ENCODE measurements at places on chromosomes 13 and 19.
A peak's percentile ranks its signal among the peaks of the same experiment; 100 is the strongest.

- no peak for DNase-seq
Measured at GRCh38 chr13:95199896-95200295, 101.4 kb downstream of the ABCC4 start.

DNA sequence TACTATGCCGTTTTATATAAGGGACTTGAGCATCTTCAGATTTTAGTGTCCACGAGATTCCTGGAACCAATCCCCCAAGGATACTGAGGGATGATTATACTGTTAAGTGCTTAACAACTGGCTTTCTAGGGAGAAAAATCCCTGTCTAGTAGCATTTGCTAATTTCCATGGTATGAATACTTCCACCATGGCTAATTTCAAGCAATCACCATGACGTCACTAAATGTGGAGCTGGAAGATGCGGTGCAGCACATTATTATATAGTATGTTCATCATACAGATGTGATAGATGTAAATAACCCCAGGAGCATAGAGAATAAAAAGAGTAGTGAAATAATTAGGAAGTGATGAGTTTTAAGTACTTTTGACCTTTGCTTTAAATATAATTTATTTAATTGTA lies 72.7 kb downstream of the SIAH3 start:
- no peak for DNase-seq

GRCh38 chr13:92804926-92805325 lies 421.7 kb upstream of the GPC6 start:
- DNase-seq = no peak

- no peak for DNase-seq
Measured at GRCh38 chr13:36453516-36453915, 21.2 kb downstream of the CCNA1 start.

DNA sequence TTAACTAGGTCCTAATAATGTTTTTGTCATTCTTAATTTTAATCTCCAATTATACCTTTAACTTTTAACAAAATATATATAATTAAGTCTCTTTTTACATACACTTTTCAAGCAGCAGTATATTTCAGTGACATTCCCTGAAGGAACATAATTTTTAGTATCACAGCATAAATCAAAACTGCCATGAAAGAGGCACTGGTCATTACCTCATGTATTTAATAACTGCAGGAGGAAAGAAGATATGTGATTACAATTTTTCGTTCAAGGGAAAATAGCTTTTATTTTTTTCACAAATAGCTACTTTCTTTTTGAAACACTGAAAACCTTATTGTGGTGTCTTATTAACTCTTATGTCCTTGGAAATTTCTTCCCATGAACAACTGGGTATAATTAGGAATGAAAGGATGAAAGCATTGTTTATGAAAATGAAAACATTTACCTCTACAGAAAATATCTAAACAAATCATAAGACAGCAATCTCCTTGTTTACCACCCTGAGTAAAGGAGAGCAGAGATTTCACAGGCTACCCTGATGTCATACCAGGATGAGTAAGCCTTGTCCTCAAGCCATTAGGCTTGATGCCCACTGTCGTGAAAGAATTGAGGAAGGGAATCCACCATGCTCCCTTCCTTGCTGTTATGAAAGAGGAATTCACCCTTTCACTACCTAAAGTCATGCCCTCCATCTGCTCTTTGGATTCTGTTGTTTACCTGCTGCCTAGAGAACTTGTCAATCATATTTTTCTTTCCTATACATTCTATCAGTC lies 877.2 kb upstream of the PCDH20 start:
- DNase-seq = no peak

DNA sequence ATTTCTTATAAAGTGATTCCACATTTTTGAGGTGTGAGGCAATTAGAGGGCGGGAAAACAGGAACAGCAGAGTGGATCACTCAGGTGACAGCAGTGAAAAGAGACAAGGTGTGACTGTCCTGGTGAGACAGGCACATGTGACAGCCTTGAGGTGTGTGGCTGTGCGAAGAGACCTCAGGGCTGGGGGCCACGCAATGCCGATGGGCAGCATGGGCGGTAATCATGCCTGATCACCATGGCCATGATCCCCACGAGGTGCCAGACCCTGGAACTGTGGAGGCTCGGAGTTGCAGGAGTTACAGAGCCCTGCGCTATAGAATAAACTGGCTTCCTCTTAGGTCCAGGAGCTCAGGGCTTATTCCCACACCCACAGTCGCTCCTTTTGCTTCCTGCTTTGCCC lies 2.0 kb downstream of the SPACA6 start:
- no peak for DNase-seq

DNA sequence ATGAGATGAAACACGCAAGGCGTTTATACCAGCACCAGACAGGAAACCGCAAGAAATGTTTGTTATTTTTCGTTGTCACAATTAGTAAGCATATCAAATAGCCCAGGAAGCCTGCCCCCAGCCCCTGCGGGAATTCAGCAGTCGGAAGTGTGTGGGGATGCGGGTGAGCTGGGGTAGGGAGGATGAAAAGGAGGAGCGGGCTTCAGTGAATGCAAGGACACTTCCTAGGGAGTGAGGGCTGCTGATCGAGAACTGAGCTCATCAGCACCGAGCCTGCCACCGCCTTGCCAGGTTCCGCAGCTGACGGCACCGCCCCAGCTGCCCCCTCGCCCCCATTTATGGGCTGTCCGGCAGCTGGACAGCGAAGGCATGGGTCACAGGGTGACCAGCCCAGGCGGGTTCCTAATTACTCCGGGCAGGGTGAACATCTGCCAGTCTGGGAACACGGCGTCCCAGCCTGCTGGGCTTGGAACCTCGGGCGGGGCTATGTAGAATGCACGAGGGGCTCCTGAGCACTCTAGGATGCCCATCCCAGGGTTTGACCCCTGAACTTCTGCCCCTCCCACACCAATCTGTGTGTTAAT lies 1.6 kb upstream of the BEST2 start:
- DNase-seq = no peak

GRCh38 chr19:7852851-7853769 lies 21.1 kb downstream of the PRR36 start:
- peak; percentile 68 for DNase-seq

DNA sequence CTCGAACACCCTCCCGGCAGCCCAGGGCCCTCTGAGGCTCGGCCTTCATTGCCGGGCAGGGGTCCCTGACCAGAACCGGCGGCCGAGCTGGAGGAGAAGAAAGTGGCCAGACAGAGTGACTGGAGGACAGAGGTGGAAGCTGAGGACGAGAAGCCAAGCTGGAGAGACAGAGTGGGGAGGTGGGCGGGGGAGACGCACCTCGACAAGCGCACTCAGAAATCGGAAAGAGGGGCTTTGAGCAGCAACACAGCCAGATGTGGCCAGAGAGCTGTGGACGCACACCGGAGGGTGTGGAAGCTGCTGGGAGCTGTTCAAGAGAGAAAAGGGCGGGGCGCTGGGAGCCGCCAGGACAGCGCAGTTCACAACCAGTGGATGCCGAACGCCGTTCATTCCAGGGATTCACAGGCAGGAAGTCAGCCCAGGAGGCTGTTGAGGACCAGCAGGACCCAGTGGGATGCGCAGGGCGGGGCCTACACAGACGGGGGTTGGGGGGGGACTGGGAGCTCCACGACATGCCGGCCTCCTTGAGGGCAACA lies 28.2 kb upstream of the C13orf46 start:
- no peak for DNase-seq

- DNase-seq = no peak
Measured at GRCh38 chr13:60032851-60033250, 130.9 kb downstream of the DIAPH3 start.

- no peak for DNase-seq
Measured at GRCh38 chr19:17045907-17046502, 19.4 kb upstream of the CPAMD8 start.

DNA sequence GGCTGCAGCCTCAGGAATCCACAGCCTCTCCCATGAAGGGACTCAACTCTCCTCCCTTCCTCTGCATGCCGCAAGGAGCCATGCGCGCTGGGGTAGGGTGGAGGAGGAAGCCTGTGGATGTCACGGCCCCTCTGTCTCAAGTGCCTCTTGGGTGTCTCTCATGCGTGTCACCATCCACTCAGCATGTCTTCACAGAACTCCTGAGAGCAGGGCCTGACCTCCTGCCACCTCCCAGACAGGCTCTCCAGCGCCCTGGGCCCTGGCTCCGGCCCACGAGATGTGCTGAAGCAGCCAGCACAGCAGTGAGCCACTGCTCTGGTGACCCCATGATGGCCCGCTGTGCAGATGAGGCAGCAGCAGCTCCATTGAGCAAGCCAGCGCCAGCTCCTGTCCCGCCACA lies 25.9 kb upstream of the SPACA7 start:
- DNase-seq = no peak

DNA sequence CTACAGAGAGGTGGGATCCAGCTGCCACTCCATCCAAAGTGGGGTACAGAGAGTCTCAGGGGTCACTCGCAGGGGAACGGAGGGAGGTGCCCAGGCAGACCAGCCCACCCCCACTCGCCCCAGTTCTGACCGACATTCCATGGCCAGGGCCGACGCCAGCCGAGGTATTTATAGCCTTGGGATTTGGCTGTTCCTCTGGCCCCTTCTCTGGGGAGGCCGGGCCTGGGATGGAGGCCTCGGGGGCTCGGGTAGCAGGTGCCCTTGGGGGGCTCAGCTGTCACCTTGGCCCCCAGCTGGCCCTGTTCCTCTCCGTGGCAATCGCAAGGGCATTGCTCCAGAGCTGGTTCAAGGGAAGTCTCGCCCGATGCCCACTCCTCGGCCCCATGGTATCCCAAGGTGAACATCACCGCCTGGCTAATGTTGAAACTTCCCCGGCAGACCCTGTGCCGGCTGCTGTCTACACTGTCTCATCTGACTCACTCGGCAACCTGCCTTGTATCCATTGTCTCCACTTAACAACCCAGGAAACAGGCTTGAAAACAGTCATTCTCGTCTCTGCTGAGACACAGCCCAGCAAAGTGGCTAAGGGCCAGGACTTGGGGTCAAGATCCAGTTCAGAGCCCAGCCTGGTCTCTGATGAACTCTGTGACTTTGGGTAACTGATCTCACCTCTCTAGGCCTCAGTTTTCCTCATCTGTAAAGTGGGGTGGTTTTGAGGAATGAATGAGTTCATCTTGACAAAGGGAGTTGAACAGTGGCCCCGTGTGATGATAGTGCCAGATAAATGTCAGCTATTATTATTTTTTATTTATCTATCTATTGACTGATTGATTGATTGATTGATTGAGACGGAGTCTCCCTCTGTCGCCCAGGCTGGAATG lies 9.7 kb downstream of the PRKACA start:
- no peak for DNase-seq

DNA sequence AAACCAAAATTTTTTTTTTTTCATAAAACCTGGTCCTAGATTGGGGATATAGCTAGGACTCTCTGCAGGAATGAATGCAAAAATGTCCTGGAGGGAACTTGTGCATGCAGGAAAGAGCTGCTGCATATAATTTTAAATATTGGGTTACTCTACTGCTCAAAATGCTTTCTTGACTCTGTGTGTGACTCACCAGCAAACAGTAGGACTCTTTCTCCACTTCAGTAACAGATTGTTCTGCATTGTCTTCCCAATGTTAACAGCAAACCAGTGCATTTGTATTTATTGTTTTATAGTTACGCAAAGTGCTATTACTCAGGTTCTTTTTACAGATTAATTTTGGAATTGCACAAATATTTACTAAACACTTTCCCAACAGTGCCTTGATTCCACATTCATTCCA lies 163.7 kb upstream of the KL start:
- DNase-seq = no peak

- no peak for DNase-seq
Measured at GRCh38 chr19:5054551-5055456, 85.9 kb downstream of the KDM4B start.

DNA sequence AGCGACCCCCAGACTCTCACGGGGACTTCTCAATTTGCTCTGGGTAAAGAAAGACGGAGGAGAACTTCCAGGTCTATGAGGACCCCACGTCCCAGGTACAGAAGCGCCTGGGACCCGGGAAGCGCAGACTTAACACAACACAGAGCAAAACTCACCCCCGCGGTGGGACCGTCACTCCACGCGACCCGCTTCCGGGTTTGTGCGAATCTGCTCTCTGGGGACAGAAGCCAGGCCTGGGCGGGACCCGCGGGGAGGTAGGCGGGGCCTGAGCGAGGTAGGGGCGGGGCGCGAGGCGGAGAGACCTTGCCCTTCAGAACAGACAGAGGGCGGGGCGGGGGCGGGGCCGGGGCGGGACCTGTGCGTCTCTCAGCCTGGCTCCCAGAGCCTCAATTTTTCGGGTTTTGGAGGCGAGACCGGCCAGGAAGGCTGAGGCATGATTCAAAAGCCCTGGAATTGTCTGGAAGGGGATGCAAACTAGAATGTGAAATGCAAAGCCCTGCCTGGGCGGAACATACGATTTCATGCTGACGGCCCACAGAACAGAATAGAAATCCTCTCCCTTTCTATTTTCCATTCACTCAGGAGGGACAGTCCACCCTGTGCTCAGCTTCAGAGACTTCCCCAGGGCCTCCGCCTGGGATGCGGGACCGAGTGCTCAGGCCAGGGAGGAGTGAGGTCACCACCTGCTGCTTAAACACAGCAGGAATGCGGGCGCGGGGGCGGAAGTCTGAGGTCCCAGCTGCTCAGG lies 19.3 kb upstream of the ZNF888 start:
- peak; percentile 90 for DNase-seq

DNA sequence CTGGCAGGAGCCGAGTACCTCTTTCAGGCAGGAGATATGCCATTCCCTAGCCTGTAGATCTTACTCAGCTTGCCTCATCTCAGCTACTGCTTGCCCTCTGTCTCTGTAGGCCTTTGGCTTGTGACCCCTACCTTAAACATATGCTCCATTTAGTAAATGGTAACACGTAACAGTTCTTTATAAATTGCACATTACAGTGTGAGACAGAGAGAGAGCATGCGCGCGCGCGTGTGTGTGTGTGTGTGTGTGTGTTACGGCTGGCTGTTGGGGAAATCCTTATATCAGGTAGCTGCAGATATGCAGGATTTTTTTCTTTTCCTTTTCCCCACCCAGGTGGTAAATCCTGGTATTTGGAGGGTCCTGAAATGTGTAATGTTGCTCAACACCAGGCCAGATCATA lies 4.2 kb downstream of the SPINT2 start:
- no peak for DNase-seq

DNA sequence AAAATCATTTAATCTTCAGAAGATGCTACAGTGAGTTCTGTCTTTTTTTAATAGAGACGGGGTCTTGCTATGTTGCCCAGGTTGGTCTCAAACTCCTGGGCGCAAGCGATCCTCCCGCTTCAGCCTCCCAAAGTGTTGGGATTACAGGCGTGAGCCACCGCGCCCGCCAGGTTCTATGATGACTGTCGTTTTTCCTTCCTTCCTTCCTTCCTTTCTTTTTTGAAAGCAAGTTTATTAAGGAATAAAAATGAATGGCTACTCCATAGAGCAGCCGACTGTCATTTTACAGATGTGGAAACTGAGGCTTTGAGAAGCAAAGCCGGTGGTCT lies 511 bp upstream of the GAMT start:
- DNase-seq = no peak

GRCh38 chr19:40503320-40503695 lies 36.5 kb downstream of the SPTBN4 start:
- DNase-seq = no peak

All from activated T-cell treated with anti-CD3 and anti-CD28 coated beads for 48 hours (primary cell).